ENCODE measurements at places on chromosomes 12 and 14.

DNA sequence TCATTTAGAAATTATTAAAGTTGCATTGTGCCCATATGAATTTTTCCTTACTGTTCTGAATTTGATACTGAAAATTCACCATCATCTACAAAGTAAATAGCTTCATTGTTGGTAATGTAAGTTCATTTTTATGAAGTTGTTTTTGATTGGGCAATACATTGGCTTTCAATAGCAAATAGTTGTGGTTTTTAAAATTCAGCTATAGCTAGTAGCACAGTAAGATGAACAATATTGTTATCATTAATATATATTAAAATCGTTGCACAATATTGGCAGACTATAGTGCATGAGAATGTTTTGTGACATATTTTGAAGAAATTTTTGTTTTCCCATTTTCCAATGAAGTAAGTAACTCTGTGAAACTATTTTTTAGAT is 575.0 kb downstream of the PRKD1 start:
- no peak for DNase-seq

GRCh38 chr12:52206304-52207040 is 14.7 kb upstream of the KRT80 start:
- DNase-seq: no peak

DNA sequence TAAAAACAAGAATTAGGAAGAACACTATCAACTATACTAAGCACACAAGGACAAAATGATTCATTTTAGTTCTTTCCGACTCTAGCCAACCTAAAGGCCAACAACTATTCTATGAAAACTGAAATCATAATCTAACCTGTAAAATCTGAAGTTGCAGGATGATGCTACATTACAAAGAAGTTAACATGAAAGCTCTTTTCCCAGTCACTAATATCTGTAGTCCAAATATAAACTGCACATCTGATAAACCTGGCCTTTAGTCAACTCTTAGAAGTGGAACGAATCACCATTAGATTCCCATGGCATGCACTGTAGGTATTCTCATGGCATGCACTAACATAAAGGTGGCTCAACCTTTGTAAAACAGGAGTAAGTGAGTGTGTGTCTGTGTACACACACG is 41.7 kb downstream of the BLTP3B start:
- DNase-seq: no peak

- no peak for DNase-seq
These were observed 245.0 kb downstream of the NUBPL start for GRCh38 chr14:31806249-31806648.

- DNase-seq: no peak
These were observed 133.0 kb upstream of the FUT8 start for GRCh38 chr14:65279510-65279909.

GRCh38 chr12:25957793-25958427 is 572 bp upstream of the RASSF8 start:
- DNase-seq: no peak

Measured in D721Med (cell line).